Mammary epithelial cell (primary cell): ENCODE measurements at places on chromosomes 2 and 18.

DNA sequence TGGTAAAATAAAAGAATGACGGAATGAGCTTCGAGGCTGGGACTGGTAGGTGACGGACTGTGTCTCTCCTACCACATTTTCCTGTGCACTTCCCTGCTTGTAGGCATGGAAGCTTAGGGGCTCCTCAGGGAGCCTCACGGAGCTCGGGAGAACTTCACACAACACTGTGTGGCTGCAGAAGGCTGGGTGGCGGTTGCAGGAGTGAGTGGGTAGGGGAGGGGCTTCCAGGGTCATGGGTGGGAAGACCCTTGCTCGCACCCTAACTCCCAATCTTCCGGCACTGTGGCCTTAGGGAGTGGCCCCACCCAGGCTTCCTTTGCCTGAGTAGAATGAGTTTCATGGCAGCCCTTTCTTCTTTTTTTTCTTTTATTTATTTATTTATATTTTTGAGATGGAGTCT, 128.6 kb downstream of the INHBB start:
- DNase-seq = no peak

GRCh38 chr18:45384137-45384961, 230.9 kb upstream of the SLC14A2 start:
- DNase-seq = peak; percentile 48

- DNase-seq = peak; percentile 17
Measured at GRCh38 chr2:133884739-133885381, 316.6 kb upstream of the NCKAP5 start.

- no peak for DNase-seq
Measured at GRCh38 chr2:43125090-43125998, 101.1 kb downstream of the ZFP36L2 start.

DNA sequence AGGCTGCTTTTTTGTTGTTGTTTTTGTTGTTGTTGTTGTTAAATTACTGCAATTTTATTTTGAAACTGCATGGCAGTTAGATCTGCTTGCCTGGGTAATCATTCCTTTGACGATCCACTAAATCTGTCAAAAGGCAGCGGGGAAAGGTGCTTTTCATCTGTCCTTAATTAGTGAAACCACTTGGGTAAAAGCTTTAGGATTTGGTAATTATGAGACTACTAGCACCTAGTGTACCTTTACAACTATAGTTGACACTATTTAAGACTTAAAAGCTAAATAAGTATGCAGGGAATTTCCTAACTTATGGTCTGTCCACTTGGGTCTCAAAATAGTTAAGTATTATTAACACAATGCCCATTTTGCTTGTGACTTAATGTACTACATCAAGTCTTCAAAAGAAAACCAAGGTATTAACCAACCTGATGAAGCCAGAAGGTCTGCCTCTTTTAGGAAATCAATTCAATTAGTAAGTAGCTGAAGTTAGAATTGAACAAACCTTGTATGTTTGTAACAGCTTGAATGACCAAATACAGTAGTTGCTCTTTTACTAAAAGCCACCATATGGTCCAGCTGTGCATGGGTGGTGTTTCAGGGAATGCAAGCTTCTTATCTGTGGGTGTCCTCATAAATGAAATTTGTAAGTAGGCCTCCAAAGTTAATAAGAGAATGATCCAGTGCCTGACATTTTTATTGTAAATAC, 44.8 kb downstream of the NAB1 start:
- no peak for DNase-seq

DNA sequence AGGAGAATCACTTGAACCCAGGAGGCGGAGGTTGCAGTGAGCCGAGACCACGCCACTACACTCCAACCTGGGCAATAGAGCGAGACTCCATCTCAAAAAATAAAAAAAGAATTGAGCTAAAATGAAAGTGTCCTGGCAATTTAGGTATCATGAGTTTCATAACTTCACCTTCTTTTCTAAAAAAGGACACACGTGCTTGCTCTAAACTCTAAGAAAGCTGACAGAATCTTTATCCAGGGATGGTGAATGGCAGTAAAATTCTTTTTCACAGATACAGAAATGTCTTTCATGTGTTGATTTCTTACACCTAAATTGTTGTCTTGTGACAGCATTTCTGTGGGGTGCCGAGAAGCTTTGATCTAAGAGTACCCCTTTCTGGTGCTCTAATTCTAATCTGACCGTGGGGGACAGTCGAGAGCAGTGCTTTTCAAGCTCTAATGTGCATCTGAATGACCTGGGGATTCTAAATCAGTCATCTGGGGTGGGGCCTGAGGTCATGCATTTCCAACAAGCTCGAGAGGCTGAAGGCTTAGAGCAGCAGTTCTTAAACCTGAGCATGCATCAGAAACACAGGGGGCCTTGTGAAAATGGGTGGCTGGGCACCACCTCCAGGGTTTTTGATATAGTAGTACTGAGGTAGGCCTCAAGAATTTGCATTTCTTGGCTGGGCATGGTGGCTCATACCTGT, 42.1 kb upstream of the REL start:
- DNase-seq = no peak

DNA sequence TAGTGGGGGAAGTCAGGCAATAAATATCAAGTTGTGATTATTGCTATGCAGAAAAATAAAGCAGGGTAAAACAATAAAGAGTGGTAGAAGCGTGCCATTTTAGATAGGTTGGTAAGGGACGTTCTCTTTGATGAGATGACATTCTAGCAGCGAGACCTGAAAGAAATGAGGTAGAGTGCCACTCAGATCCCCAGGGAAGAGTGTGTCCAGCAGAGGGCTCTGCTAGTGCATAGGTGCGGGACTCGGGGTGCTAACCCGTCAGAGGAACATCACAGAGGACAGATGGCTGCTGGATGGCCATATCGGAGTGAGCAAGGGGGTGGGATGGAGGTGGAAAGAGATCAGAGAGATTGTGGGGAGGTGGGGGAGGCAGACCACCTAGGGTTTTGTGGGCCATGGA, 16.3 kb upstream of the GTF2A1L start:
- DNase-seq = peak; percentile 9

GRCh38 chr2:30026091-30027055, 105.0 kb upstream of the ALK start:
- DNase-seq = peak; percentile 95
